ENCODE measurements at places on chromosomes 13 and 19.

- DNase-seq, result peak; percentile 89
Measured at GRCh38 chr19:18379803-18380747, 5.9 kb upstream of the GDF15 start.

DNA sequence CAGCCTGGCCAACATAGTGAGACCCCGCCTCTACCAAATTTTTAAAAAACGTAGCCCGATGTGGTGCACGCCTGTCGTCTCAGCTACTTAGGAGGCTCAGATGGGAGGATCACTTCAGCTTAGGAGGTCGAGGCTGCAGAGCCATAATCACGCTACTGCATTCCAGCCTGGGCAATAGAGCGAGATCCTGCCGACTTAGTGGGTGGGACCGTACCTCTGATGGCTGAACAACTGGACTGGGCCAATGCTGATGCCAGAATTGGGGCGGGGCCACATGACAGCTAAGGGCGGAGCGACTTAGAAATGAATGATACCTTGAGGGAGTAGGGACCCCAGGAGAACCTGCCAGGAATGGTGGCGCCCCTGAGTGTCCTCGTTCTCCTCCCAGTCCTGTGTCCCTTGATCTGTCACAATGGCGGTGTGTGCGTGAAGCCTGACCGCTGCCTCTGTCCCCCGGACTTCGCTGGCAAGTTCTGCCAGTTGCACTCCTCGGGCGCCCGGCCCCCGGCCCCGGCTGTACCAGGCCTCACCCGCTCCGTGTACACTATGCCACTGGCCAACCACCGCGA lies 3.6 kb downstream of the LTBP4 start:
- no peak for DNase-seq

GRCh38 chr19:45296355-45296754 lies 26.3 kb downstream of the CKM start:
- peak; percentile 58 for DNase-seq

DNA sequence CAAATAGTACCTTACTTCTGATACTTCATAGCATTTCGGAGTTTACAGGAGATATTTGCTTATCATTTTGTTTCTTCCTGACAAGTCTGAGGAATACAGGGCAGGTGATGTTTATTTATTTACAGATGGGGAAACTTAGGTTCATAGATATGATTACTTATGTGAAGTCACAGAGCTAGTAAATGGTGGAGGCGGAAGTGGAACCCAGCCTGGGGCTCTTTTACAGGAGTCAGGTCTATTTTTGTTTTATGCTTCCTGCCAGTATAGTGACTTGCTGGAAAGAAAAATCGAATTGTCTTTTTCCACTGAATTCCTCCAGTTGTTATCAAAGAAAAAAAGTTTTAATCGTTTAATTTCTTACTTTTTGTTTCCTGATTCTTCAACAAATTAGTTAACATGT lies 66.5 kb downstream of the DGKH start:
- DNase-seq, result no peak

DNA sequence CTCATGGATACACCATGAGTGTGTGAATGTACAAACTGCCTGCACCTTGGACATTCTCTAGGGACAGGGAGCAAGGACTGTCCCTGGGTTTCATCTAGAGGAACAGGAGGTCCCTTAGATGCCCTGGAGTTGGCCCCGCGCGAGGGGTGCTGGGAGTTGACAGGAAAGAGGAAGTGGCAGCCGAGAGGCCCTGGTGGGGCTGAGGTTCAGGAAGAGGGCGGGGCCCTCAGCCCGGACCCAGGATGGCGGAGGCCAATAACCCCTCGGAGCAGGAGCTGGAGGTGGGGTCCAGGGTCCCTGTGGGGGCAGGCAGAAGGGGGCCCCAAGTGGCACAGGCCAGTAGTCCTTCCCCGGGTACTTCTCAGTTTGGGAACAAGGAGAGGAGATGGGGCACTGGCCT lies 6.9 kb downstream of the PKN1 start:
- DNase-seq, result peak; percentile 87

GRCh38 chr19:21202865-21203494 lies 61.1 kb downstream of the ZNF431 start:
- peak; percentile 48 for DNase-seq

DNA sequence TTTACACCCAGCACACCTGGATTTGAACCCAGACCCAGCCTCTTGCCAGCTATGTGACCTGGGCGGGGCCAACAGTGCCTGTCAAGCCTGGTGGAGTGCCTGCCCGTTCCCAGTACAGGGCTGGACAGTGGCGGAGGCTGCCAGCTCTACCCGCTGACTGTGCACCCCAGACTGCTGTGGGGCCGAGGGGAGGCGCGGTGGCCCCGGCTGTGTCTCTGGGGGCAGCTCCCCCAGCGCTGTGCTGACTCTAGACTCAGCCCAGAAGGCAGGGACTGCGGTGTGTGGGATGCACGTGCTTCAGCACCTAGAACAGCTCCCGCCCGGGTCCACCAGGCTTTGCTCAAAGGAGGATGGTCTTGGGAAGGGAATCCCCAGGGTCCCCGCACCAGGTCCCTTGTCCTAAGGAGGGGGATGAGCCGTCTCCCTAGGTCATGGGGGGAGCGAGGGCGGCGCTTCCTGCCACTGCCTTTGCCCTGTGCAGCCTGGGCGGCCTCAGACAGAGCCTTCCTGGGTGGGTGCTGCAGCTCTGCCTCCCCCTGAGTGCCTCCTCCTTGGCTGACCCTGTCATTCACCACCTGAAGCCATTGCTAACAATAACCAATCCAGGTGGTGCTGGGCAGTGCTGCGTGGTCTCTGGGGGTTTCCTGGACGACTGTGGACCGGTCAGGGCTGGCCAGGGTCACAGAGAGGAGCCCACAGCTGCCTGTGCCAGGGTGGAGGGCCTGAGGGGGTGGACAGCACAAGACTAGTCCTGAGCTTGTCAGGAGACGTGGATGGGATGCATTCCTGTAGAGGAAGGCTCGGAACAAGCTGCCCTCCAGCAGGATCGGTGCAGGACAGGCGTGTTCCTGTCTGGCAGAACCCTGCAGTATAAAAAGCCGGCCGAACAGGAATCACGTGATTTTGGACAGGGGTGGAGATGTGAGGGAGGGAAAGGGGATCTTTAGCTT lies 18.6 kb downstream of the TMEM255B start:
- peak; percentile 12 for DNase-seq

DNA sequence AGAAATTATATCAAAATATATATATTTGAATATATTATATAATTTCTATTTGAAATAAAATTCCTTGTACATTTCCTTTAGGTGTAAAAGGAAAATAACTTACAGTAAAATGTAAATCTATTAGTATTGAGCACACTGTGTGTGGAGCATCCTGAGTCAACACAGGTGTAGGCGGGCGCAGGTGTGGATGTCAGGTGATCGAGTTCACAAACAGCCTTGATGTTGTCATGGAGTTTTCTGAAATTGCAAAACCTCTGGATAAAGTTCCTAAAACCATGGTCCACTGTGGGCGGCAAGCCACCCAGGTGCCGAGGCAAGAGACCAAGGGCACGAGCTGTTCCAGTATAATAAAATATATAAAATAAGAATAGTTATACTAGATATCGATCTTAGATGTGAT lies 27.7 kb upstream of the MCF2L start:
- DNase-seq, result no peak

DNA sequence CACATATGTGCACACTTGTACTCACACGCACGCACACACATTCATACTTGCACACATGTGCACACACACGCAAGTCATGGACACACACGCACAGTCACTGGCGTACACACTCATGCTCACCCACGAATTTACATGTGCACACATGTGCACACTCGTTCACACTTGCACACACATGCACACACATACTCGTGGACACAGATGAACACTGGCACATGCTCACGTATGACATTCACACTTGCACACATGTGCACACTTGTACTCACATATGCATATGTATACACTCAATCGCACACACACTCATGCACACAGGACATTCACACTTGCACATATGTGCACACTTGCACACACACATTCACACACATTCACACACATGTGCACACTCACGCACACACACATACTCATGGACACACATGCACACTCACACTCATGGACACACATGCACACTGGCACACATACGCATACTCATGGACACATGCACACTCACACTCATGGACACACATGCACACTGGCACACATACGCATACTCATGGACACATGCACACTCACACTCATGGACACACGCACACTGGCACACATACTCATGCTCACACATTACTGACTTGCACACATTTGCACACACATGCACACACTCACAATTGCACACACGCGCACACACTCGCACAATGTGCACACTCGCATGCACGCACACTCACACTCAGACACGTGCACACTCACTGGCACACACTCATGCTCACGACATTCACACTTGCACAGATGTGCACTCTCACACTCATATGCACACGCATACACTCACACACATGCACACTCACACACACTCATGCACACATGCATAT lies 9.5 kb downstream of the SBK2 start:
- DNase-seq, result no peak

DNA sequence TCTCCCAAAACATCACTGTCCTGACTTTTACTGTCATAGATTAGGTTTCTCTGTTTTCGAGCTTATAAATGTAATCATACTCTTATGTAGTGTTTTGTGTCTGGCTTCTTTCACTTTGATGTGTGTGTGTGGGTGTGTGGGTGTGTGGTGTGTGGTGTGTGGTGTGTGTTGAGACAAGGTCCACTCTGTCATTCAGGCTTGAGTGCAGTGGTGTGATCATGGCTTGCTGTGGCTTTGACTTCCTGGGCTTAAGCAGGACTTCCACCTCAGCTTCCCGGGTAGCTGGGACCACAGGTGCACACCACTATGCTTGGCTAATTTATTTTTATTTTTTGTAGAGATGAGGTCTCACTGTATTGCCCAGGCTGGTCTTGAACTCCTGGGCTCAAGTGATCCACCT lies 59.6 kb downstream of the PDS5B start:
- DNase-seq, result no peak

DNA sequence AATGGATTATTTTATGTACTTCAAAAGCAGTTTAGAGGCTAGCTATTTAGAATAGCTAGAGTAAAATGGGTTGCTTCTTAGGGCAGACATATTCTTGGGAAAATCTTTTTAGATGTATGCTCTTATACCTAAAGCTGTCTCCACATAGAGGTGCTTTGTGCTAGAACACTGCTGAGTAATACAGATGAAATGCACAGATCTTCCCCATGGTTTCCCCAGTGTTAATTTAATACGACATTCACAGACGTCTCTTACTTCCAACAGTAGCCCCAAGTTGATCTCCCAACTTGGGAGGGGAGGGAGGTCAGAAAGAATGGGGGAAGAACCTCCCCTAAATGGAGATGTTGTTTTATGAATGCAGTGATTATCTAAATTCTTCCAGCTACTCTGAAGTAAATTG lies 16.9 kb downstream of the NALCN start:
- DNase-seq, result no peak

DNA sequence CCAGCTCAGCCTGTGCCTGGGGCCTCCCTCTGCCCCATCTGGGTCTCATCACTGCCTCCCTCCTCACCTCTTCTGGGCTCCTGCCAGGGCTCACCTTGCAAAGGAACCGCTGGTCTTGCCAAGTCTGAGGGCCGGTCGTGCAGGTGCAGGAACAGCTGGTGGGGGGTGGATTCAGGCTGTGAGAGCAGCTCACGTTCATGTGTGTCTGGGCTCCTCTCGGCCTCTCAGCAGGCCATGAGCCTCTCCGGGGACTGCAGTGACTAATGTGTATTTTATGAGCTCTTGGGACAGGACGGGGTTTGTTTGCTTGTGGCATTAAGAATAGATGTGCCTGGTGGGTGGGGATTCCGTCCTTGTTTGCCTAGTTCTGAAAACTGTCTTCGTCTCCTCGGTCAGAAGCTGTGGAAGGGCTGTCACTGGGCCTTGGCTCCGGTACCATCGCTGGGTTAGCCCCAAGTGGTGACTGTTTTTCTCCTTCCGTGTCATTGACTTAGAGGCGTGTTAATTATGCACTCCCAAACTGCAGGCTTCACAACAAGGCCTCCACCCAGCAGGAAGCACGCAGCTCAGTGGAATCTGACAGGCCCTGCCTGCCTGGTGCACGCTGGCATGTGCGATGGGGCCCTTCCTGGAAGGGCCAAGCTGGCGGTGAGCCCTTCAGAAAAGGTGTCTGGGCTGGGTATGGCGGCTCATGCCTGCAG lies 77.6 kb downstream of the KDM4B start:
- DNase-seq, result no peak

DNA sequence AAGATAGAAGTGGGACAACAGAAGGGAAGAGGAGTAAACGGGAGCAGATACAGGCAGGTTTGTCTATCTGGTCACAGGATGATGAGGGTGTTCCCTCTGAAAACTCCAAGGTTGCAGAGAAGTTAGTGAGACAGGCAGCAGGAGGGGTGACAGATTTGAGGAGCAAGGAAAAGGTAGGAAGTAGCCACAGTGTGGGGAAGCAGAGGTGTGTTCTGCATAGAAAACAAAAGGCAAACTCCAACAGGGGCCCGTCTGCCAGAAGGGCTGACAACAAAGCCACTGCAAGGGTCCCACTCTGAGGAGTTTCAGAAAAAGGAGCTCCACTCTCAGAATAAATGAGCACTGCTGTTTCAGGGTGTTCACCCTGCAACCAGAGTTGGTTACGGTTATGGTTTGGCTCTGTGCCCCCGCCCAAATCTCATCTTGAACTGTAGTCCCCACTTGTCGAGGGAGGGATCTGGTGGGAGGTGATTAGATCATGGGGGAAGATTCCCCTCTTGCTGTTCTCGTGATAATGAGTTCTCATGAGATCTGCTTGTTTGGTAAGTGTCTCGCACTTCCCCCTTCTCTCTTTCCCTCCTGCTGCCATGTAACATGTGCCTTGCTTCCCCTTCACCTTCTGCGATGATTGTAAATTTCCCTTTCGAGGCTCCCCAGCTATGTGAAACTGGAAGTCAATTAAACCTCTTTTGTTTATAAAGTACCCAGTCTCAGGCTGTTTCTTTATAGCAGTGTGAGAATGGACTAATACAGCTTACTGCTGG lies 32.1 kb downstream of the SMAD9 start:
- DNase-seq, result peak; percentile 51

GRCh38 chr13:18943721-18944391 lies 237.8 kb downstream of the TUBA3C start:
- no peak for DNase-seq

DNA sequence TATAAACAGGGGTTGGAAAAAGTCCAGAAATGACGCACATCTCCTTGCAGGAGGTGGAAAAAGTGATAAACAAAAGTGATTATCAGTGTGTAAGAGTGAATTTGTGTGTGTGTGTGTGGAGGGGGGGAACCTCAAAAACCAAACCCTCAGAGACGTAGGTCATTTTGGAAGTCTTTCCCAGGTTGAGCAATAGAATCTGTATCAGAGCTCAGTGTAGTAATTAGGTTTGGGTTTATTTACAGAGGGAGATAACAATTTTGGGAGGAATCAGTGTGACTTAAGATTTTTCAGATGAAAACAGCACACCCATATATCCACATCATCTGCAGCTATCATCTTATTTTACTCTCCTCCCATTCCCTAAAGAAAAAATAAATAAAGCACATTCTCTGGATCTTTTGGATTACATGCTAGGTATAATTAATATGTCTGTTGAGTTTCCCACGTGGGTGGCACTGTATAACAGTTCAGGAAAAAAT lies 406.4 kb downstream of the FGF9 start:
- no peak for DNase-seq

GRCh38 chr19:50835103-50835784 lies 1.9 kb upstream of the KLK15 start:
- no peak for DNase-seq

Measured in suppressor macrophage (primary cell).